ENCODE measurements at places on chromosomes 11 and 22.

DNA sequence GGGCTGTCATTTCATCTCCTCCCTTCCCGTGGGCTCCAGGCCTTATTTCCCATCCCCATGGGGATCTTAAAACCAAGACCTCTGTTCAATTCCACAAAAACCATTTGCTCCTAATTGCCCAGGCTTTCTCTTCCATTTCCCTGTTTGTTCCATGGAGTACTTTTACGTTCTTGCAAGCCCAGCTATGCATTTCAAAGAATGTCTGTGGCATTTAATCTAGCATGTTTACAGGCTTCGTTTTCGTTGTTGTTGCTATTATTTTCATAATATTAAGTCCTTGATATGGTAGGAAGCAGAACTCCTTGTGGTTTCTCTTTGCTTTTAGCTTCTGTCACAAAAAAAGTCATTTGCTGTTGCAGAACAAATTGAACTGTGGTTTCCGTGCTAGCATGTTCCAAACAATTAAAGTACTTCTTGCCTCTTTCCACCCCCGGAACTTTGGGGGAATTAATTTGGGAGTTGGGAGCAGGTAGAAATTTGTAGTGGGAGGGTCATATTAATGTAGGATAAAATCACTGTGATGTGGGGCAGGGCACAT, 68.1 kb upstream of the SLC22A12 start:
- H3K36me3 ChIP-seq = no peaks in the 10 kb centered on the region
- no peak for DNase-seq
- H3K27ac ChIP-seq = no peak overlapping the region
- H3K4me1 ChIP-seq = no peaks in the 10 kb centered on the region

GRCh38 chr11:64650923-64651523, 60.0 kb downstream of the SLC22A12 start:
- H3K4me1 ChIP-seq = no peaks in the 10 kb centered on the region
- H3K36me3 ChIP-seq = no peaks in the 10 kb centered on the region
- H3K4me3 ChIP-seq = no peak overlapping the region

DNA sequence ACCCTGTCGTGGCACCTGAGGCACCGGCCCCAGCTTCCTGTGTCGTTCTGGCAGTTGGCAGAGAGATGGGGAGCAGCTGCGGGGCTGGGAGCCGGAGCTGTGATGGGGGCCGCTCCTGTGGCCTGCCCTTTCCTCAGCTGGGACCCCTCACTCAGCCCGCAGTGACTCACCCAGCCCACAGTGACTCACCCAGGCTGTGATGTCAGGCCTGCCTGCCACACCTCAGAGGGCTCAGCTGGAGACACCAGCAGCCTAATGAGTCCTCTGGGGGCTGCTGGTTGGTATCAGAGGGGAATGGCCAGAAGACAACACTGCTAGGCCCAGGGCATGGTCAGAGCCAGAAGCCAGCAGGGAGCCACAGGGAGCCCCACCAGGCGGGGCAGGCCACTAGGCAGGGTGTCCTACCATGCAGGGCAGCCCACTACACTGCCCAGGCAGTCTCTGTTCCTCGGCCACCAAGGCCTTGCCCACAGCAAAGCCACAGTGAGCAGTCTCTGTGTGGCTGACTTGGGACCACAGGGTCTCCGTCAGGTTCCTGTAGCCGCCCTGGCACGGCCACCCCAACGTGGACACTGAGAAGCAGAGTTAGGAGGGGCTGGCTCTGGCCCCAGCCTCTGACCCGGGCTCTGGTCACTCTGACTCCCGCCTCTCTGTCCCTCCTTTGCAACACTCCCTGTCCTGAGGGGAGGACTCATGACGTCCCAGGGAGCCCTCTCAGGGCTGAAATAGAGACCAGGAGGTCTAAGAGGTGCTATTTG, 4.2 kb upstream of the FXYD2 start:
- H3K27ac ChIP-seq = no peak overlapping the region
- peaks cover 10% of the 10 kb centered on the region for H3K4me1 ChIP-seq
- no peak overlapping the region for H3K4me3 ChIP-seq
- no peaks in the 10 kb centered on the region for H3K36me3 ChIP-seq

DNA sequence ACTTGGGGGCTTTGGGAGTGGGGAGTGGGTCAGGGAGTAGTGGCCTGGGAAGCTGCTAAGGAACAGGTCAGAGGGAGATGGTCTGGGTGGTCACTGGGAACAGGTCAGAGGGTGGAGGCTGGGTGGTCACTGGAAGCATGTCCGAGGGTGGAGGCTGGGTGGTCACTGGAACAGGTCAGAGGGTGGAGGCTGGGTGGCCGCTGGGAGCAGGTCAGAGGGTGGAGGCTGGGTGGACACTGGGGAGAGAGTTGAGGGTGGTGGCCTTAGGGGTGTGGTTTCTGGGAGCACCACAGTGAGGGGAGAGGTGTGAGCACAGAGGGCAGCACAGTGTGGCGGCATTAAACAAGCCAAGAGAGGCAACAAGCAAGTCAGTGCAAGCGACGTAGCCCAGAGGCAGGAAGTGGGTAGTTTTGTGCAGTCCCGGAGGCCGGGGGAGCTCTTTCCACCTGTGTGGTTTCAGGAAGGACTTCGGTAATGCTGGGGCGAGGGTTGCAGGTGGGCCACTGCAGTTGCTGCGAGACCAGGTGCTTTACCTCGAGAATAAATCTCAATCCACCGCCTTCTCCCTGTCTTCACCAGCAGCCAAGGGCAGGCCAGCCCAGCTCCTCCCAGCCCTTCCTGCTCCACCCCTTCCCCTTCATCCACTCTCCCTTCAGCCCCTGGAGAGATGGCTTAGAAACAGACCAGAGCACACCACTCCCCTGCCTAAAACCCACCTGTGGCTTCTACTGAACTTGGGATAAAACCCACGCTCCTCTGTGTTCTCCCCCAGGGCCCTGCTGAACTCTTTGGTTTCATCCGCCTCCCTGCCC, 3.2 kb upstream of the CACNA1I start:
- H3K27me3 ChIP-seq = peaks cover 13% of the 10 kb centered on the region
- no peak overlapping the region for H3K4me3 ChIP-seq
- H3K27ac ChIP-seq = no peak overlapping the region
- no peaks in the 10 kb centered on the region for H3K36me3 ChIP-seq
- H3K4me1 ChIP-seq = no peaks in the 10 kb centered on the region
- no peak for DNase-seq

GRCh38 chr11:425301-425700, 10.5 kb upstream of the SIGIRR start:
- no peaks in the 10 kb centered on the region for H3K36me3 ChIP-seq
- DNase-seq = no peak
- no peaks in the 10 kb centered on the region for H3K4me1 ChIP-seq
- no peak overlapping the region for H3K4me3 ChIP-seq
- peaks cover 21% of the 10 kb centered on the region for H3K27me3 ChIP-seq

DNA sequence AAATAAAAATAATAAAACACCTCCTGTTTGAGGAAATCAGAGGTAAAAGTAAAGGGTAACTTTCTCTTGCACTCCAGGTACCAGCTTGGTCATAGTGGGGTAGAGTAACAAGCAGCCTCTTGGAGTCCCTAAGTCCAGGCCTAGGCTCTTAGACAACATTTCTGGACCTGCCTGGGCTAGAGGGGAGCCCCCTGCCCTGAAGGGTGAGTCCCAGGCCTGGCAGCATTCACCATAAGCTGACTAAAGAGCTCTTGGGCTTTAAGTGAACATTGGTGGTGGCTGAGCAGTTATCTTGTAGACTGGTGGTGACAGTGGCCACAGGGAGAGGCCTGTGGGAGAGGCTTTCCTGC, 18.6 kb upstream of the OR56A3 start:
- H3K4me3 ChIP-seq = no peak overlapping the region
- H3K27me3 ChIP-seq = no peaks in the 10 kb centered on the region
- H3K36me3 ChIP-seq = no peaks in the 10 kb centered on the region
- H3K4me1 ChIP-seq = no peaks in the 10 kb centered on the region
- no peak overlapping the region for H3K27ac ChIP-seq
- DNase-seq = no peak

GRCh38 chr11:44005063-44005701, 42.6 kb upstream of the ACCSL start:
- no peak for DNase-seq
- H3K36me3 ChIP-seq = no peaks in the 10 kb centered on the region
- H3K27ac ChIP-seq = no peak overlapping the region
- H3K27me3 ChIP-seq = peaks cover 8% of the 10 kb centered on the region

GRCh38 chr22:38304526-38304925, 12.7 kb downstream of the CSNK1E start:
- no peak overlapping the region for H3K4me3 ChIP-seq
- peaks cover 68% of the 10 kb centered on the region for H3K36me3 ChIP-seq
- H3K27me3 ChIP-seq = no peaks in the 10 kb centered on the region

DNA sequence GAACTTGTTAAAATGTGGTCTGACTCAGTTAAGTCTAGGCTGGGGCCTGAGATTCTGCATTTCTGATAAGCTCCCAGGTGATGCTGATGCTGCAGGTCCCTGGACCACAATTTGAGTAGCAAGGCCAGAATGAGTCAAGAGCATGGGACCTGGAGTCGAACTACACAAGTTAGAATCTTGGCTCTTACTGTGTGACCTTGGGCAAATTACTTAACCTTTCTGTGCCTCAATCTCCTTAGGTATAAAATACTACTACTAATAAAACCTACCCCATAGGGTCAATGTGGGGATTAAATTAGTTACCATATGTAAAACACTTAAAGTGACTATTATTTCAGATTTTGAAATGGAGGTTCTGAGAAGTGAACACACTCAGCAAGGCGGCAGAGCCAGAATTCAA, 34.3 kb downstream of the GDPD5 start:
- no peaks in the 10 kb centered on the region for H3K27me3 ChIP-seq
- H3K4me3 ChIP-seq = no peak overlapping the region

DNA sequence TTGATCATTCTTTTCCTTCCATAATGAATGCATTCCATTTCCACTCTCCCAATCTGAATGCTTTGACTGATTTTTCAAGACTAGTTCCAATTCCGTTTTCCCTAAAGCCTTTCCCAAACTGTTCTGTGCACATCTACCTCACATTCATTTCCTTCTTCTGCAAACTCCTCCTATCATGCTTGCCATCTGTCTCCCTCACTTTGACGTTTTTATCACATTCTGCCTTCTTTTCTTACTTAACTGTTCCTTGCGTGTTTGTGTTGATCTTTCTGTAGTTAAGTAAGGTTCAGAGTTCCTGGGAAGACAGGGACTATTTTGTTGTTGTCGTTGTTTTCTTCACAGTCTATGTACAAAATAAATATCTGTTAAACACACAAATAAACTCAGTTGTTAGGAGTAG, 179.0 kb downstream of the NXPE2 start:
- no peak overlapping the region for H3K4me3 ChIP-seq
- H3K4me1 ChIP-seq = no peaks in the 10 kb centered on the region
- H3K36me3 ChIP-seq = no peaks in the 10 kb centered on the region
- H3K27ac ChIP-seq = no peak overlapping the region

GRCh38 chr11:19985111-19985510, 175.2 kb downstream of the DBX1 start:
- no peak for DNase-seq
- H3K36me3 ChIP-seq = peaks cover 3% of the 10 kb centered on the region
- H3K27me3 ChIP-seq = no peaks in the 10 kb centered on the region
- no peak overlapping the region for H3K27ac ChIP-seq
- H3K4me1 ChIP-seq = peaks cover 27% of the 10 kb centered on the region
- H3K4me3 ChIP-seq = no peak overlapping the region

GRCh38 chr11:134069426-134070341, 812 bp downstream of the JAM3 start:
- no peaks in the 10 kb centered on the region for H3K36me3 ChIP-seq
- peak; percentile 31 for DNase-seq
- H3K27ac ChIP-seq = peak overlapping the region; percentile 21
- H3K4me3 ChIP-seq = peak overlapping the region; percentile 64
- peaks cover 6% of the 10 kb centered on the region for H3K27me3 ChIP-seq
- H3K4me1 ChIP-seq = peaks cover 2% of the 10 kb centered on the region

DNA sequence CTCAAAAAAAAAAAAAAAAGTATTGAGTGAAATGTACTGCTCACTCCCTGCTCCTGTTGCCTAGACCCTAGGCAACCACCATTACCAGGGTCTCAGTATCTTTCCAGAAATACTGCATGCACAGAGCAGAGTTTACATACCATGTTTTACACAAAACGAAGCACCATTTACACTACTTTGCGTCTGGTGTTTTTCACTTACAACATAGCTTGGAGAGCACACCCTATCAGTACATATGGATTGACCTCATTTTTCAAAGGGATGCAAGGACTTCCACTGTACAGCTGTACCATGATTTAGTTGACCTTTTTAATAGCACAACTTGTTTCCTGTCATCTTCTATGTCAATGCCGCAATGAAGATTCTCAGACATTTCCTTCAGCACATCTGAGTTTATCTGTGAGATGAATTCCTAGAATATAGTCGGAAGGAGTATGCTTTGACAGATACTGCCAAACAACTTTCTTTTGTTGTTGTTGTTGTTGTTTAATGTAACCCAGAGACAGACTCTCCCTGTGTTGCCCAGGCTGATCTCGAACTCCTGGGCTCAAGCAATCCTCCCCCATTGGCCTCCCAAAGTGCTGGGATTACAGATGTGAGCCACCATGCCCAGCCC, 6.1 kb downstream of the MYH9 start:
- H3K27me3 ChIP-seq = no peaks in the 10 kb centered on the region
- H3K27ac ChIP-seq = no peak overlapping the region
- H3K36me3 ChIP-seq = peaks cover 55% of the 10 kb centered on the region
- no peak overlapping the region for H3K4me3 ChIP-seq
- DNase-seq = peak; percentile 7
- H3K4me1 ChIP-seq = peaks cover 28% of the 10 kb centered on the region

- H3K4me1 ChIP-seq = no peaks in the 10 kb centered on the region
- no peak for DNase-seq
- H3K27me3 ChIP-seq = peaks cover 21% of the 10 kb centered on the region
- H3K27ac ChIP-seq = no peak overlapping the region
- H3K36me3 ChIP-seq = no peaks in the 10 kb centered on the region
- no peak overlapping the region for H3K4me3 ChIP-seq
Measured at GRCh38 chr11:134019500-134019899, 49.4 kb upstream of the JAM3 start.

- H3K4me1 ChIP-seq = no peaks in the 10 kb centered on the region
- H3K27me3 ChIP-seq = no peaks in the 10 kb centered on the region
- no peak overlapping the region for H3K27ac ChIP-seq
- DNase-seq = peak; percentile 54
- H3K4me3 ChIP-seq = no peak overlapping the region
Measured at GRCh38 chr11:7871056-7871455, 60.0 kb downstream of the OR10A6 start.

GRCh38 chr22:31628362-31628761, 33.7 kb downstream of the PISD start:
- no peaks in the 10 kb centered on the region for H3K27me3 ChIP-seq
- no peak overlapping the region for H3K27ac ChIP-seq
- H3K4me1 ChIP-seq = peaks cover 27% of the 10 kb centered on the region
- no peak overlapping the region for H3K4me3 ChIP-seq

- H3K27me3 ChIP-seq = peaks cover 18% of the 10 kb centered on the region
- H3K4me3 ChIP-seq = no peak overlapping the region
- DNase-seq = no peak
- H3K27ac ChIP-seq = no peak overlapping the region
Measured at GRCh38 chr11:116697011-116697410, 75.8 kb downstream of the BUD13 start.

Data from IMR-90 (cell line).